ENCODE measurements at places on chromosomes 2 and 18. TPM values are rescaled to one million over a fixed set of nuclear protein-coding genes. Genes with fewer than 3 reads are reported as not detected.

- DNase-seq: no peak
Observed at GRCh38 chr2:190804182-190804795, 76.3 kb upstream of the GLS start.

PCBP1 gene
- 147 TPM for total RNA-seq

GRCh38 chr2:38336621-38337020 is 40.5 kb downstream of the ATL2 start:
- no peak for DNase-seq

DNA sequence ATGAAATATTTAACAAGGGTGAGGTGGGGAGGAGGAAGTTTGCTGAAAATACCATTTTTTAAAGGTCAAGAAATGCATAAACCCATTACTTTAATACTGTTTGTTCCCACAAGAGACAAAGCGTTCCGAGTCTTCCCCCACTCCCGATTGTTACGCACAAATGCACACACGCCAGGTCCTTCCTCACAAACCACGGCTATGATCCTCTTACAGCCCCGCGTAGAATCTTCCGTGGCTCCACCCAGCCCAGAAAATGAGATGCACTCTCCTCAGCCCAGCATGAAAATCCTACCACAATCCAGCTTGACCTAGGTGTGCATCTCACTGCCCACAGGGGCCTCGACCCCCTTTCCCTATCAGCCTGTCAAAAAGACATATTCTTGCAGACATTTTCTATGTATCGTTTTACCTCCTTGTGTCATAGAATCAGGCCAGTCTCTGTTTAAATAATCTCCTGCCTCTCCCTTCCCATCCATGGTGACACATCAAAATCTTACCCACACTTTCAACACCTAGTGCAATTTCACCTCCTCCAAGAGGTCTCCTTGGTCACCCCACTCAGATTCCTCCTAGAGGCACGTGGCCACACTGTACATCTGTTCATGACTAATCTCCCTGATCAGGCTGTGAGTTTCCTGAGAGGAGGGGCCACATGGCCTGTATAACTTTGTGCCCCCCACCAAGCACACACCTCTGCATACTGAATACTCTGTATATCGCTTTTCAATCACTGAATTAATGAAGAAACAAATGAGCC is 491.0 kb upstream of the KLHL29 start:
- DNase-seq: no peak

Measured in right atrium auricular region (tissue), 2 donors.